ENCODE measurements at places on chromosomes 3 and 15.
A peak's percentile ranks its signal among the peaks of the same experiment; 100 is the strongest.

DNA sequence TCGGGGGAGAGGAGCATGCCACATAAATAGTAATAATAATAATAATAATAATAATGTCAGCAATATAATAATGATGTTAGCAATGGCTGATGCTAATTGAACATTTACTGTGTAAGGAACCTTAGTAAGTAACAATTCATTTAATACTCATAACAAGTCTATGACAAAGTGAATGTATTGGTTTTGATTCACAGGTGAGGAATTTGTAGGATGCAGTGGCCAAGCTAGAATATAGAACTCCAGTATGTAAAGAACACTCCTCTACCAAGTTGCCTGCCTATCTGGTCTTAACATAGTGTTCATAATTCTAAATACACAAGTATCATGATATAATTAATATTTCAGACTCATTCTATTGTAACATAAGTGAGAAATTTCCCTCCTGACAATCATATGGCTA lies 1016.5 kb downstream of the ROBO1 start:
- no peak for DNase-seq

- no peak for DNase-seq
Measured at GRCh38 chr3:71859123-71859519, 74.2 kb upstream of the PROK2 start.

DNA sequence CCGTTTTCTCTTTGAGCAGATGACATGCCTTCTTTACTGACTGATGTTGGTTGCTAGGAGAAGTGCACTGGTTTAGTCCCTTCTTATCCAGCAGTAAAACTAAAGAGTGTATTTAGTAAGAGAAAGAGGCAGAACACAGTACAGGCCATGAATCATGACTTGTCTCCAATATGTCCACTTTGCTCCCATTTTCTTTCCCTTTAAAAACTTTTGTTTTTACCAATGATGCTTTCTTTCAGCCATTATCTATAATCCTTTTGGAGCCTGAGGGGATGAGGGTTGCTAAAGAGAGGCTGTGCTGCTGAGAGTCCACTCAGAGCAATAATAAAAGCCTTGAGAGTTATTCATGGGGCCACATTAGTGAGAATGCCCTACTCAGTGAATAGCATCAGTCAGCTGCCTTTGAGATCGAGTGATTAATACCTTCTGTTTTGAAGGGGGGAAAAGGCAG lies 12.2 kb downstream of the ROBO2 start:
- no peak for DNase-seq

- no peak for DNase-seq
Measured at GRCh38 chr15:79572691-79573404, 140.7 kb downstream of the MINAR1 start.

- no peak for DNase-seq
Measured at GRCh38 chr3:71045212-71045916, 538.2 kb downstream of the FOXP1 start.

DNA sequence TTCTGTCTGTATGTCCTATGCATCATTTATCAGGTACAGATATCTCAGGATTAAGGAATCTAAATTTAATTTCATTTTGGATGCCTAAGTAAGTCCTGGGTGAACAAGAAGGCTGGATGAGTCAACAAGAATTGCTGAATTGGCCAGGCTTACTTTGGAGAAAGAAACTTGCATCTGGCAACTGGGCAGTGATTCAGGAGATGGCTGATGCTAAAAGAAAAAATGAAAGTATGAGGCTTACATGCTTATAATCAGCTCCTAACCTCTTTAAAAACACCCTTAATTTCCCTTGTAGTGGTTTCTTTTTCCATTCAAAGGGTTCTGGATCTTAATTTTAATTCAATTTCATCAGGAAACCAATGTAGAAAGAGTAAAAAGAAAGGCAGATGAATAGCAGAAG lies 228.8 kb upstream of the PEX5L start:
- peak; percentile 24 for DNase-seq

GRCh38 chr3:181250714-181251113 lies 261.2 kb upstream of the DNAJC19 start:
- DNase-seq = no peak

DNA sequence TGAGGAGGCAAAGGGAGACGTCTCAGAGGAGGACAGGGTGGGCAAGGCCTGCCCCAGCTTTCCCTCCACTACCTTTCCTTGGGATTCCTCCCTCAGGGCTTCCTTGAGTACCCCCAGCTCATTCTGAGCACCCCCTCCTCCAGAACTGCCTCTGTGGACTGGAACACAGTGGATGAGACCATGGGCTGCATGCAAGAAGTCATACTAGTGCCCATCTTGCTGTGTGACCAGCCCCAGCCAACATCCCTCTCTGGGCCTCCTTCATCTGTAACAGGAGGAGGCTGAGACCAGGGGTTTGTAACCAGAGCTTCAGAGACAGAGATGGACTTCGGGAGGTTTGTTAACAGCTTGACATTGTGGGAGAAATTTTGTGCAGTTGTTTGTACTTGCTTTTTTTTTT lies 25.6 kb downstream of the FEM1B start:
- DNase-seq = no peak

- no peak for DNase-seq
Measured at GRCh38 chr15:74192751-74193150, 9.8 kb downstream of the STRA6 start.

DNA sequence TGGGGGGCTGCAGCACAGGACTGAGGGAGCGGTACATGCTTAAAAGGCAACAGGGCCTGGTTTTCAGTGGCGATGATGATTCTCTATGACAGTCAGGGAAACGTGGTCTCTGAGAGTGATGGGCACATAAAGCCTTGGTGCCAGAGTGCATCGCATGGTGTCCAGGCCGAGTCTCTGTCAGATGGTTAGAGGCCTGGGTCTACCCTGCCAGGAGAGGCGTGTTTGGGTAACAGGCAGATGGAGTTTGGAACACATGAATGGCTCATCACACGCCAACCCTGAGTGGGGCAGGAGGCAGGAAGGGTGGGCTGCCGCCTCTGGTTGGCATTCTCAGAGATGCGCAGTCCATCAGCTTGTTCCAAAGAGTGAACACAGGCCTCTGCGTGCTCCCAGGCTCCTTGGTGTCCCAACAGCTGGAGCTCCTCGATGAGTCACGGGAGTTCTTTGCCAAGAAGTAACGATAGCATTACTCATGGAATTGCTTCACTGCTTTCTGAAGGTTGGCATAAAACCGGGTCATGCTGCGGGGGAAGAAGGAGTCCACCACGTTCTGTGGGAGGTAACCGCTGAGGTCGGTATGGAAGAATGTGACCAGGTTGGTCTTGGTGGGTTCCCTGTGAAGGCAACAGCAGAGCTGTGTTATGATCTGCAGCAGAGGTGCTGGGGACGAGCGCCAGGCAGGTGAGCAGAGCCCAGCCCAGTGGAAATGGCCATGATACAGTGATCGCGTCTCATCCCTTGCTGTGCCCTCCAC lies 11.0 kb downstream of the STARD5 start:
- peak; percentile 87 for DNase-seq

DNA sequence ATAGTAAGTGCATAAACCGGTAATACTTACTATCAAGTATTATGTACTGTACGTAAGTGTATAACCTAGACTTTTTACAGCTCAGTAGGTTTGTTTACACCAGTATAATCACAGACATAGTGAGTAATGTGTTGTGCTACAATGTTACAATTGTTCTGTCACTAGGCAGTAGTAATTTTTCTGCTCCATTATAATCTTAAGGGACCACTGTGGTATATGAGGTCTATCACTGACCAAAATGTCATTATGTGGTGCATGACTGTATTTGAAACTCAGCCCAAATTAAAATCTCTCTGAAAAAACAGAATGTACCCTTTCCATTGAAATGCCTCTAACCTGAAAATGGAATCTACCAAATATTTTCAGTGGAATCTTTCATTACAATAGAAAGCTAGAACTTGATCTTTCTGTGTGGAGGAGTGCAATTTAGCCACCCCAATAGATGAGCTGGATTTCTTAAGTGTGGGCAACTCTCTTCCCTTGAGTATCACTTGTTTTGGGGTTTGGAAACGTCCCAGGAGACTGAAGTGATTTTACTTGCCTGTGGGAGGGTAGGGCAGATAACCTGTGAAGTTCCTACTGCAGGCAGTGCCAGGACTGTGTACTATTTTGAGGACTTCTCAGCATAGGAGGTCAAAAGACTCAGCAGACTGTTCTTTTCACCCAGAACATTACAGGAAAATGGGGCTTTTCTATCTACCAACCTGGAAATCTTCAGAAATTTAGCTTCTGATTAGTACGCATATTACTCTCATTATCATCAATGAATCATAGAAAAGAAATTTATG lies 50.9 kb downstream of the FAM98B start:
- no peak for DNase-seq

DNA sequence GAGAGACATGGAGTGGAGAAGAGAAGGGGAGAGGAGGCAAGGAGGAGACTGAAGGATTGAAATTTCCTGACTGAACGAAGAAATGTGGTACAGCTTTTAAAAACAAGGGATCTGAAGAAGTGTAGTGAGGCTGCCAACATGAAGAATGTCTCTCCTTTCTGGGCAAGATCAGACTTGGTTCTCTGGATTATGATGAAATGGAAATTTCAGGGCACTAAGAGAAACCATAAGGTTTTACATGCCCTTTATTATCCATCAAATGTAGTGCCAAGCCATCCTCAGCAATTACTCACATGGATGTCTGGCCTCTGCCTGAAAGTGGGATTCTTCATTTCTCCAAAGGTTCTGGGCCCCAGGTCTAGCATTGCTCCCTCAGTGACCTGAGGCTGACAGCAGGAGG lies 77.6 kb upstream of the CCDC80 start:
- DNase-seq = no peak

DNA sequence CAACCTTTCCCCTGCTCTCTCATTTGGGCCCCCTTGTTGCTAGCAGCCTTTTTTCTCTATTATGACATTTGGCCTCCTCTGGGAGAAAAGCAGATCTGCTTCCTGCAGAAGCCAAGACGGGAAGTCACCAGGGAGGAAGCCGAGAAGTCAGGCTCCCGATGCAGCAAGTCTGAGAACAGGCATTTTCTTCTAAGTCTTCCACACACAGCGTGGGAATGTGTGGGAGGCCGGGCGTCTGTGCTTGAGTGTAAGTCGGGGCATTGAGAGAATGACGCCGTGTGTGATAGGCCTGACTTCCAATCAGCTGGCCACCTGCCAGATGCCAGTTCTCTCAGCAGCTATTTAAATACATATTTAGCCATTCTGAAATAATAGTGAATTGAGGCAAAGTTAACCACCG lies 75.8 kb upstream of the FAM98B start:
- DNase-seq = no peak

DNA sequence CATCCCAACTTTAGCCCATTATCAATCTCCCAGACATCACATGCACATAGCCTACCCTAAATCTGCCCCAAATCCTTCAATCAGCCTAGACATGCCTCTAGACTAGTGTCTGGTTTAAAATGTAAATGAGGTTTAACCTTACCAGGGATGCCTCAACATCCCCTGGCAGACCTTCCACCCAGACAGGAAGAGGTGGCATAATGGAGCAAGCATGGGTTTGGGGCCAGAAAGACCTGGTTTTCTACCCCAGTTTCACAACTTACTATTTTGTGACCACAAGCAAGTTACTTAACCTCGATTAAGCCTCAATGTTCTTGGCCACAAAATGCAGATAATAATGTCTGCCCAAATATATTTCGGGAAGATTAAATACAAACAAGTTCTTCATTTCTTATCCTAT lies 28.3 kb upstream of the THBS1 start:
- DNase-seq = no peak

DNA sequence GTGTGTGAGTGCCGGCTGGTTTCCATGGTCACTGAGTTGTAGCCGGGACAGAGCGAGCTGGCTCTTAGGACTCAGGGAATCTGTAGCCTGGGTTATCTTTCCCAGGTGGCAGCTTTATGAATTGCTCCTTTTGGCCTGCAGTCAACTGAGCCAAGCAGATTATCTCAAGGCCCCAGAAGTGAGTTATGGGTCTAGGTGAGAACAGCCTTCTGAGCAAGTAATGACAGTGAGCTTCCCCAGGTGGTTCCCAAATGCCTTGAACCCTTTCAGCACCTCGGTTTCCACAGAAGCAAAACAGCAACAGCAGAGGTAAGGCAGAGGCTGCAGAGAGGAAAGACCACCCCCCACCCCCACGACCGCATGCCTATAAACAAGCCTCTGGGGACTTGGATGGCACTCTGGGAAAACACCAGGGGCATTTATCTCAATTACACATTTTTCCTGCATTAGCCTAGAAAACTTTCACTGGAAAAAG lies 56.7 kb upstream of the DGKG start:
- DNase-seq = no peak

DNA sequence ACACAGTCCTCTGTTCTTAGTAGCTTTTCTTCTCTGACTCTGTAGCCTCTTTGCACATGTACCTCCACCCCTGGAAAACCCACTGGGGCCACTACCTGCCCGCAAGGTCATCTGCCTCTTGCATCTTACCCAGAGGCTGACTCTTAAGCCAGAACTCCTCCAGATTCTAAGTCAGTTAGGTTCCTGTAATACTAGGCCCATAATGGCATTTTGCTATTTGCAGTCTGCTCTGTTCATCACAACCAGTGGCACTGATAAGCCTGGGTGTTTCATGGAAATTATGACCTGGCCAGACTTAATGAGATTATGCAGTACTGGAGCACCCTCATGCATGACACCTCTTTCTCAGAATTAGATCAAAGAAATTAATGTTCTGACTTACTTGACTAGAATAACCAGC lies 31.7 kb upstream of the ATG7 start:
- no peak for DNase-seq

DNA sequence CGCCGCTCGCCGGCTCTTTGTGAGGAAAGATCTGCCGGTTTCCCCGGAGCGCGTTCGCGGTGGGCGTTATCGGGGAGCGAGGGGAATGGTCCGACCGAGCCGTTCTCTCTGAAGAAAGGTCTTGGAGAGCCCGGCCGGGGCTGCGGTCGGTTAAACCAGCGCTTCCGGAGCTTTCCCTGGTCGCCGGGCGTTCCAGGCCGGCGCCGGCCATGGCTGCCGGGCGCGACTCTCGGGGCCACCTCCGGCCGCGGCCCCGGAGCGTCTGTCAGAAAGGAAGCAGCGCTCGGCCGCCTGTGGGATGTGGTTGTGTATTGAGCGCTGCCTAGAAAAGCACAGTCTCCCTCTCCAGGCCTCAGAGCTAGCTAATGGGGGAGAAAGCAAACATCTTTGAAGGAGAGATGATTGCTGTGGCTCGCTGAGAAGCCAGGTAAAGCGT lies 731 bp downstream of the FYTTD1 start:
- no peak for DNase-seq

- no peak for DNase-seq
Measured at GRCh38 chr3:148289159-148289558, 408.5 kb upstream of the AGTR1 start.

DNA sequence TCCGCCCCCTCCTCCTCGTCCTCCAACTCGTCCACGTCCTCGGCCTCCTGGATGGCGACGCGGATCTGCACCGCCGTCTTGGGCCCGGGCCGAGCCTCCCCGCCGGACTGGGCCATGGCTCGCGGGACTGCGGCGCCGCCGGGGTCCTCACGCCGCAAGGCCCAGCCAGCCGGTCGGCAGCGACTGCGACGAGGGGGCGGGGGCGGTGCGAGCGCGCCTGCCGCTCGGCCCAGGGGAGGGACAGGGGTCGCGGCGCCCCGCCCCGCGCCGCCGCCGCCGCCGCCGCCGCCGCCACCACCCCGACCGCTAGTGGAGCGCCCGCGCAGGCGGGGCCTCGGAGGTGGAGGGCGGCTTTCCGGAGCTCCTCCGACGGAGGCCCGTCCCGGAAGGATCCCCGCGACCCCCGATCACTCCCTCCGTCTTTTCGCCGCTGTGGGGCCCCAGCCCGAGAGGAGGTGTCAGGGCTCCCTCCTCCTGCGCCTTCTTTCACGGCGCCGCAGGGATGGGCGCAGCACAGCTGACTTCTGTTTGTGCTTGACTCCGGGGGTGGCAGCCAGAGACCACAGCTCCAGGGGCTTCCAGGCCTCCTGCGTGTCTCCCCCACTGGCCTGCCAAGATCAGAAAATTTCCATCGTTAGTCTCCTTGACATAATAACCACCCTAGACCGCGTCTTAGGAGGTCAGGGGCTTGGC lies at the start of gene LARP6:
Gene LARP6 (minus strand): TSS at position 185 of the 693 bp plus-strand sequence. CDS start 69 bp downstream, at position 116.
- DNase-seq = no peak

GRCh38 chr3:111605493-111605892 lies 10.3 kb upstream of the ZBED2 start:
- DNase-seq = no peak

Data from AG09319 (cell line).